Stimulated activated CD8-positive, alpha-beta memory T cell treated with anti-CD3 and anti-CD28 coated beads, Interleukin-4, amount 100 ng/mL, for 24 hours (primary cell): ENCODE measurements at places on chromosomes 1 and 21.

DNA sequence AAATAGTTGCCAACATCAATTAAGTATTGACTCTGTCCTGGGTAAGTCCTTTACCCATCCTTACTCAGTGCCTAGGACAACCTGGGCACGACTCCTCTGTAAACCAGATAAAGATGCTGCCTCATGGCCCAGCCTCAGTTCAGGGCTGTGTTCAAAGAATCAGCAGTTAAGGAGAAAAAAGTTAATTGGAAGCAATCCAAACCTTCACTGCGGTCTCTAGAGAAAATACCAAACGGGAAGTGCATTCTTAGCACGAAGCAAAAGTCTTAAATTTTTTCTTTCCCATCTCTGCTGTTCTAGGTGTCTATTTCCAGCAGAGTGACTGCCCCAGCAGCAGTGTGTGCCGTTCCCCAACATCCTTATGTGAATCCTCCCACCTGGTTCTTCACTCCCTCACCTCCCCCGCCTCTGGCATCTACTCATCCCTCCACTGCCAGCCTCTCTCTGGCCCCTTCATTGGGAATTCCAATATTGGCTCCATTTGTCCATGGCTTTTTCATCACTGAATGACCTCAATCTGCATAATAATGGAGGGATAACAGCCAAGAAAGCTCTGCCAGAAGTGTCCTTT is 23.2 kb downstream of the KANK4 start:
- DNase-seq, result no peak

DNA sequence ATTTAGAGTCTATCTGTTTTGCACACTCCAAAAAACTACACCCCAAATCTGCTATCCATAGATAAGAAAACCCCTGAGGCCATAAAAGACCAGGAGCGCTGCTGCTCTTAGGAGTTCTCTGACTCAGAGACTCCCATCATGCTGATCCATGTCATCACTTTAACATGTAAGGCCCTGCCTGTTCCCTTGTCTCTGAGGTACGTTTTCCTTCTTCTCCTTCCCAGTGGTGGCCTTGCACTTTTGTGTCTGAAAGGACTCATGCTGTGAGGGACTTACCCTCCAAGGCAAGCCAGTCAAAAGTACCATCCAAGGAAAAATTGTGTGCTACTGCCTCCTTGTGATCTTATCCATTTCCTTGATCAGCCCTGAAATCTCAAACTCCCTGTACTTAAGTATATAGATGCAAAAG is 427.4 kb upstream of the NCAM2 start:
- DNase-seq, result no peak

DNA sequence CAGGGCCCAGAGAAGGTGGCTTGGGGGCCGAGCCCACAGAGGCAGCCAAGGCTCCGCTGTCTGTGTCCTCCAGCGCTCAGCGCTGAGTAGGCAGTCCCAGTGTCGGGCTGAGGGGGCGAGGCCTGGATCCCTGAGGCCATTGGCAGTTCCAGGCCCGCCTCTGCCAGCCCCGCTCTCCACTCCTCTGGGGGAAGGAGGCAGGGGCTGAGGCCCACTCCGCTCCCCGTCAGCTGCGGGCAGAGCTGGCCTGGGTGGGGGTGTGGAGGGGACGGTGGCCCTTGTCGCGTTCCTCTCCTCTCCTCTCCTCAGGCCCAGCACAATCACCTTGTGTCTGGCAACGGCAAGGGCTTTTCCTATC is 132.8 kb downstream of the CASZ1 start:
- DNase-seq, result no peak

DNA sequence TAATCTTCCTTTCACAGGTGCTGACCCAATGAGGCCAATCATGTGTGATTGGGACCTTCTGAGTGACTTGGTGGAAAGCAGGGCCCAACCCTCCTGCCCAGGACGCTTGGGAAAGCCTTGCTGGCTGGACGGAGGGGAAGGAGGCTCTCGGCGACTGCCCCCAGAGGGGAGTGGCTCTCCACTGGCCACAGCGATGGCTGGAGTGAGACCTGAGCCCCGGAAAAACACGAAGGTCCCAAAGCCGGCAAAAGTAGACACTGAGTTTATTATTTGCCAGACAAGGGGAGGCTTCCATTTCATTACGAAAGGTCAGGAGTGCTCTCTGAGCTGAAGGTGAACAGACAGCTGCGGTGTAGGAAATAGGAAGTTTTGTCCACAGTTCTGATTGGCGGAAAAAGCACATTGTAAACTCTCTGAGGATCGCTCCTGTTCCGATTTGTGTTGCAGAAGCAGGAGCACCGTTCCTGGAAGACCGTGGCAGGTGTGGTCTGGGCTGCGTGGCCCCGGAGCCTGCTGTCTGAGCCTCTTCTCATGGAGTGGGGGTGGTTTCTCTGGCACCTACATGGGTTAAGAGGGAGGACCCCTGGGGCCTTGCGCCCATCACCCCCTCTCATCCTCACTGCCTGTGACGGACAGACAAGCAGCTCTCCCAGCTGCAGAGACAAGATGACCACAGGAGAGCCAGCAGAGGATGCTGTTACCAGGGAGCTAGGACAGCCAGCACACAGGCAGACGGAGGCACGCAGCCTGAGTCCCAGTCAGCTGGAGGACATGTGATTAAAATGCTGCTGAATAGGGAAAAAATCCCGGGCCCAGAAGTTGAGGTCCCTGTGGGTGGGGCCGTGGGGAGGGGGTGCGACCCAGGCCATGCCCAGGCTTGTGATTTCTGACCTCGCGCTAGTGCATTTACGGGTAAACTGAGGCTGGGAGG is 41.5 kb downstream of the KRTAP10-1 start:
- no peak for DNase-seq

DNA sequence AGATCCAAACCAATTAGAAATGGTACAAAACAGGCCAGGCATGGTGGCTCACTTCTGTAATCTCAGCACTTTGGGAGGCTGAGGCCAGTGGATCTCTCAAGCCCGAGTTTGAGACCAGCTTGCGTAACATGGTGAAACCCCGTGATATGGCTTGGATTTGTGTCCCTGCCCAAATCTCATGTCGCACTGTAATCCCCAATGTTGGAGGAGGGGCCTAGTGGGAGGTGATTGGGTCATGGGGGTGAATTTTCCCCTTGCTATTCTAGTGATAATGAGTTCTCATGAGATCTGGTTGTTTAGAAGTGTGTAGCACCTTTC is 7.0 kb upstream of the VASH2 start:
- DNase-seq, result no peak

GRCh38 chr1:20143734-20144565 is 4.8 kb downstream of the PLA2G2F start:
- DNase-seq, result no peak

GRCh38 chr1:234579967-234580366 is 30.0 kb downstream of the IRF2BP2 start:
- DNase-seq, result no peak

- no peak for DNase-seq
These were observed 77.0 kb upstream of the KRTAP19-8 start for GRCh38 chr21:31115249-31115648.

- DNase-seq, result no peak
These were observed 1.2 kb downstream of the TNFRSF18 start for GRCh38 chr1:1204998-1205768.

- no peak for DNase-seq
These were observed 62.5 kb downstream of the ADAMTS1 start for GRCh38 chr21:26782747-26783146.

- DNase-seq, result no peak
These were observed 23.6 kb downstream of the OPTC start for GRCh38 chr1:203517426-203518110.

DNA sequence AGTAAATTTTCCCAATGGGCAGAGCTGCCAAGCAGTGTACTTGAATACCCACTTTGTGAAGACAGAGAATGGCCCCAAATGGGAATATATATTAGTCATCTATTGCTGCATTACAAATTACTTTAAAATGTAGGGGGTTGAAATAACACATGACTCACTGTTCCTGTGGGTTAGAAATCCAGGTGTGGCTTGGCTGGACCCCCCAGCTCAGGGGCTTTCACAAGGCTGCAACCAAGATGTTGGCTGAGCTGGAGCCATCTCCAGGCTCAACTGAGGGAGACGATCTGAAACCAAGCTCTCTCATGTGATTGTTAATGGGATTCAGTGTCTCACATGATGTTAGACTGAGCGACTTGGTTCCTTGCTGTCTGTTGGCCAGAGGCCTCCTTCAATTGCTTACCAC is 33.4 kb upstream of the ARHGAP29 start:
- no peak for DNase-seq

GRCh38 chr1:204726478-204726877 is 40.9 kb upstream of the LRRN2 start:
- no peak for DNase-seq

GRCh38 chr1:5444396-5444795 is 547.8 kb downstream of the NPHP4 start:
- DNase-seq, result no peak

DNA sequence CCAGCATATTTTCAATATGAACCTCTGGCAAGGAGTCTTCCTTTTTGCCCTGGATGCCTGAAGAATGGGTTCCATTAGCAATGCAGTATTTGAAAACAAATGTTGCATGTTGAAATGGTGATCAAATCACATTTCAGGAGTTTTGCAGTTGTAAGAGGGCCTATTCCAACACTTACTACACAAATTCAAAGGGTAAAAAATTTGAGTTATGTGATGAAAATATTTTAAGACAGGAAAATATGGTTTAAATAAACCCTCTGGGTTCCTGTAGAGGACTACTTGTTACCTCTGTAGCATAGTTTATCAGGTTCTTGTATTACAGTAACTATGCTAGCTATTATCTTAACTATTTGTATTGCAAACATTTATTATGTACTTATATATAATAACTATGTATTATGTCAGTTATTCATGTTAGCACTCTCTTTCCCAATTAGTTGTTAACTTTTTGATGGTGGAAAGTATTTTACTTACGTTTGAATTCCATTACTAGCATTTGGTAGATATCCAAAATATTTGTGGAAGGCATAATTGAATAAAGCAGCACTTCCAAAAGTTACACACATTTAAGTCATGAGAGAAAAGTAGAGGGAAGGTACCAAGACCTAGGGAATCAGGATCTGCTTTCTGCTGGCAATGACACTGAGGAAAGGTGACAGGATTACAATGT is 312.9 kb downstream of the GRIK1 start:
- DNase-seq, result no peak

GRCh38 chr1:159923203-159924024 is 1.9 kb downstream of the TAGLN2 start:
- peak; percentile 66 for DNase-seq

- no peak for DNase-seq
These were observed 345.4 kb downstream of the HHAT start for GRCh38 chr1:210674151-210674550.

DNA sequence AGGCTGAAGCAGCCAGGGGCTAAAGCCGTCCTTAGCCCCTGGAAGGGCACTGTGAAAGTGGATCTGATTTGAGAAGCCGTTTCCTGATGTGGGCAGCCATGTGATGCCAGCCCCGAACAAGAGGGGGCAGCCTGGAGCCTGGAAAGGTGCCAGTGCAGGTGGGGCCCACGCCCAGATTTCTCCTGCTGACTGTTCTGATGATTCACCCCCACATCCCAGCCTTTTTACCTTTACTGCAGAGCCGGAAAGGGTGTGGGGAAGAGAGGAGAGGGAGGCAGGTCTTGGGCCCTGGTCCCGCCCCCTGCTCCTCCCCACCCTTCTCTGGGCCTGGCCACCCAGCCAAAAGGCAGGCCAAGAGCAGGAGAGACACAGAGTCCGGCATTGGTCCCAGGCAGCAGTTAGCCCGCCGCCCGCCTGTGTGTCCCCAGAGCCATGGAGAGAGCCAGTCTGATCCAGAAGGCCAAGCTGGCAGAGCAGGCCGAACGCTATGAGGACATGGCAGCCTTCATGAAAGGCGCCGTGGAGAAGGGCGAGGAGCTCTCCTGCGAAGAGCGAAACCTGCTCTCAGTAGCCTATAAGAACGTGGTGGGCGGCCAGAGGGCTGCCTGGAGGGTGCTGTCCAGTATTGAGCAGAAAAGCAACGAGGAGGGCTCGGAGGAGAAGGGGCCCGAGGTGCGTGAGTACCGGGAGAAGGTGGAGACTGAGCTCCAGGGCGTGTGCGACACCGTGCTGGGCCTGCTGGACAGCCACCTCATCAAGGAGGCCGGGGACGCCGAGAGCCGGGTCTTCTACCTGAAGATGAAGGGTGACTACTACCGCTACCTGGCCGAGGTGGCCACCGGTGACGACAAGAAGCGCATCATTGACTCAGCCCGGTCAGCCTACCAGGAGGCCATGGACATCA is at the start of gene SFN:
Gene SFN (plus strand): TSS at position 369 of the 904 bp plus-strand sequence. CDS start 64 bp downstream, at position 433.
- DNase-seq, result peak; percentile 5

- DNase-seq, result no peak
These were observed 140.4 kb downstream of the ZNF326 start for GRCh38 chr1:90135286-90135685.

GRCh38 chr21:45420061-45421041 is 15.4 kb downstream of the COL18A1 start:
- DNase-seq, result no peak

- no peak for DNase-seq
These were observed 46.4 kb upstream of the SIPA1L2 start for GRCh38 chr1:232676307-232676706.

GRCh38 chr1:183553764-183554163 is 36.5 kb downstream of the NCF2 start:
- DNase-seq, result no peak

GRCh38 chr1:248730507-248731335 is 24.8 kb downstream of the LYPD8 start:
- no peak for DNase-seq

GRCh38 chr1:175222296-175222938 is 29.8 kb upstream of the KIAA0040 start:
- no peak for DNase-seq

DNA sequence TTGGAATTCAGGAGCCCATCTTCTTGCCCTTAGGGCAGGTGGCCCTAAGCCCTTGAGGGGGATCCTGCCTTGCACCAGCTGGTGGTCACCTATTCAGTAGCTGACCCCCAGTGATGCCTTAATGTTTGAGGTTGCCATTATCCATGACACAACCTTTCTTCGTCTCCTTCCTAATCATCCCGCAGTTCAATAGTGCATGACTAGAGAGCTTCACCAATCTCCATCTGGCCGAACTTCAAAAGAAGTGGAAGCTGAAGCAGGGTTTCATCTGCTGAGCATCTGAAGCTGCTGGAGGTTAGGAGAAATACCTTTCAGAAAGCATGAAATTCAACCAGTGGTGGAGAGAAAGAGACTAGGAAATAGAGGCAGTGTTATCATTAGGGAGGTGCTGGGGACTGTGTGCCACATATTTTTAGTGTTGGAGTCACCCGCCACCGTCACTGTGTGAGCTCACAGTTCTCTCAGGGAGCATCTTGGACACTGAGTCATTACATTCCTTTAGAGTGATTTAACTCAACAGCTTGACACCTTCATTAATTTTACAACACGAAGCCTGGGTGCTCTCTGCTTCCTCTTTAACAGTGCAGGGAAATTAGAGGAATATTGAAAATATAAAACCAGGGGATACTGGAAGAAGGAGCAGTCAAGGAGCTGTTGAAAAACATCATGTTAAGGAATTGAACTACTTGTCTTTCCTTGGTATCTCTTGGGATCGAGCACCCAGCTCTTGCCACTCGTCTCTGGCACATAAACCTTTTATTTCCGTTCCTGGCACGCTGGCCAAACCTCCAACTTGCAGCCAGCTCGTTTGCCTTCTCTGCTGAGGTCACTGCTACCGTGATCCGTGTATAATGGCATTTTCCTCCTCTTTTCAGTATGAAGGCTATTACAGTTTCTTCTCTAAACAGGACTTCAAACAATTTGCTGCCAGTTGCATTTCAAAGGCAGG is 53.6 kb downstream of the PEX14 start:
- no peak for DNase-seq

- no peak for DNase-seq
These were observed 41.3 kb downstream of the CYP2J2 start for GRCh38 chr1:59885160-59885832.
